ENCODE measurements at places on chromosomes 12 and 14. TPM values are rescaled to one million over a fixed set of nuclear protein-coding genes. Genes with fewer than 3 reads are reported as not detected.

Gene DTX3
- 63.5 TPM for total RNA-seq

Gene GYS2
- total RNA-seq: not detected

Gene NFE2
- 2.7 TPM for total RNA-seq

Gene FLVCR2
- 9.2 TPM for total RNA-seq

Gene ING4
- total RNA-seq: 52.3 TPM

Gene LHX5
- 0.73 TPM for total RNA-seq

Gene MRPL42
- 132 TPM for total RNA-seq

Gene BDKRB2
- 0.61 TPM for total RNA-seq

Gene NPAS3
- total RNA-seq: 1.2 TPM

Gene CLEC6A
- 0.20 TPM for total RNA-seq

Gene BCAT1
- total RNA-seq: 141 TPM
